NCI-H1092 treated with DMSO at 0.1 percent for 48 hours (cell line): ENCODE measurements at places on chromosomes 7 and 10.

- no peak for DNase-seq
Observed at GRCh38 chr7:80359476-80359875, 152.4 kb downstream of the GNAT3 start.

GRCh38 chr10:32239769-32240168 lies 107.2 kb downstream of the EPC1 start:
- no peak for DNase-seq

DNA sequence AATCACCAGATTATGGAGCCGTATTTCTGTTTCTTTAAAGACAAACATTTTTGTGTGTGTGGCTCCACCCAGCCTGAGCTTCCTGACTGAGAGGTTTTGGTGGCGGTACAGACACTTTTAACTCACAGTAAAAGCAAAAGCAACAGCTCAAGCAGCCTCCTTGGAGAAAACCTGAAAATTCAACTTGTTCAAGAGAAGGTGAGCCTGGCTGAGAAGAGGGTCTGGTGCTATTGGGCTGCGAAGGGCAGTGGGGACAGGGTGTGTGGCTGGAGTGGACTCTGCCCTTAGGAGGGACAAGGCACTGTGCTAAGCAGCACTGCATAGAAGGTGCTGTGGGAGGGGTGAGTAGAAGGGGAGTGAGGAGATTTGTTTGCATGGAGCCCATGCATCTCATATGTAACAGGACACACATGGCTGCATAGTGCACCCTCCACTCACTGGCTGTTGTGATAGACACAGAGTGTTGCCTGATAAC lies at the start of gene GIMAP7:
Gene GIMAP7 (plus strand): TSS at position 125 of the 475 bp plus-strand sequence. CDS start 5,103 bp downstream, outside the sequence.
- DNase-seq, result no peak

DNA sequence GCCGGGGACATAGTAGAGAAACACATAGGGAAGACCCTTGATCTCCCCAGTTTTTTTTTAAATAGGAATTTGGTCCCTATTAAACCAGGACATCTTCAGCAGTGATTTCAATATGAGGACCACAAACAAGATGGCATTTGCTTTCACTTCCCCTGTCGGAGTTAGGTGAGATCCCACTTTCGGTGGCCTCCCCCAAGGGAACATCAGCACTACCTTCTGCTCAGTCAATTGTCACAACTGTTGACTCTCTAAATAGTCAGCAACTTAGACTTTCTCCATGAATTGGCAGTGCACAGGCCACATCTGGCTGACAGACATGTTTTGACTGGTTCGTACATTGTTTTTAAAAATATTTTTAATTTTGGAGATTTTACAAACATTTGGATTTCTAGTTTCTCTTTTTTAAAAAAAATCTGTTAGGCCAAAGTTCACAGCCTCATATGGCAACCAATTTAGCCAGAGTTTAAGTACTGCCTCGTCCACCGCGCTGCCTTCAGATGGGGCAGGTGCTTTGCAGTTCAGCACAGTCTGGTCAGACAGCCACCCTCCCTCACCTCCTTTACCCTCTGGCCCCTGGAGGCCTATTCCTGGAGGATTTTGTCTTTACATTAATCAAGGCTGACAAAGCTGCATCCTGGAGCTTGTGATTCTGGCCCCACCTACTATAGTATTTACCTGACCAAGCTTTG lies 139.2 kb upstream of the PRR15 start:
- DNase-seq, result no peak

GRCh38 chr7:94901981-94902380 lies 5.4 kb upstream of the PPP1R9A start:
- no peak for DNase-seq

DNA sequence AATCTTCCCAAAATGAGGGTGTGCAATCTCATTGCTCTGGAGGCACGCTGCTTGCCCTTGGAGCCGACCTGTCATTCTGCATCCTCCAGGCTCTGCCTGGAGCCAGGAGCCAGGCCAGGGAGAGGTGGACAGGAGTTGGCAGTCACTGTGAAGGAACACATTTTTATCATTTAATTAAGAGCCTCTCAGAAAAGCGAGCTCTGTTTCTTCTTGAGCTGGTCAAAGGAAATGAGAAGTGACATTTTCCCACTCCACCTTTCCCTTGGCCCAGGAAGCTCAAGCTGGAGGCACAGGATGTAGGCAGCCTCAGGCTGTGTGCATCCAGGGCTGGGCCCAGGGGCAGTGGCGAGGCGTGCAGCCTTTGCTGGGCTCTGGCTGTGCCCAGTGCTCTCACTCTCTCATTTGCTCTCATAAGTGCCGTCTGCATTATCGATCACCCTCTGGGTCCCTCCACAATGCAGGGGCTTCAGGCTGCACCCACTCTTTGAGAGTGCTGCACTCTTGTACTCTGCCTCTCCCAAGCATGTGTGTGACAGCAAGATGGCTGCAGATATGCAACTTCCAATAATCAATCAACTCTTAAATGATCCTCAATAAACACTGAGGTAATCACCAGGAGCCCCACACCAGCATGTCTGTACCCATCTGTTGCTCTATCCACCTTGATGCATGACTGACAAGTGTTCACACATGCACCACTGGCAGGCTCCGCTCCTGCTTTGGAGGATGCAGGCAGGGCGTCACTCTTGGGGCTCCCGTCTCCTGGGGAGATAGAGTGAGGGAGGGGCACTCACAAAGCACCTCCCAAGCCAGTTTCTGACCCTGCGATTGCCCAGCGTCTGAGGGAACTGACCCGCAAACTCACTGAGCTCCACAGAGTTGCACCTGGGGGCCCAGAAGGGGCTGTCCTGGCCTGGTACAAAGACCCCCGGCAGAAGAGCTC lies 171.4 kb downstream of the ZNF248 start:
- DNase-seq, result no peak

- no peak for DNase-seq
Observed at GRCh38 chr10:30231071-30231652, 117.9 kb downstream of the MTPAP start.

GRCh38 chr10:31242902-31243301 lies 76.1 kb upstream of the ZEB1 start:
- DNase-seq, result no peak

- DNase-seq, result no peak
Observed at GRCh38 chr7:157739650-157740049, 402.8 kb downstream of the DNAJB6 start.

- no peak for DNase-seq
Observed at GRCh38 chr10:106740-107139, 28.5 kb upstream of the ZMYND11 start.

DNA sequence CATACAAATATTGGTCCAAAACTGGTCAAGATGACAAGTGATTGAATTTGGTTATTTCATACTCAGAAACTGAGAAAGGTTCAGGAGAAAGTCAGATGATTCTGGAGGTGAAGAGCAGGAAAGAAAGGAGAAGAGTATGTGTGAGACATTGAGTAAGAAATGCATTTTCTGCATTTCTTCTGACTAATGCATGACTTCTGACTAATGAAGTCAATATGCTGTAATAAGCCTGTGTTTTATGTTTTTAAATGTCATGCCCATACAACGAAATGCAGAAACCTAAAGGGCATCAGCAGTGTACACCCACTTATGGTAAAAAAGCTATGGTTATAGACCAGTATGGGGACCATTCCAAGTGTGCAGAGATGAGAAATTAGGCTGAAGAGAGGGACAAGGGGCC lies 1227.8 kb upstream of the SORCS1 start:
- DNase-seq, result no peak

DNA sequence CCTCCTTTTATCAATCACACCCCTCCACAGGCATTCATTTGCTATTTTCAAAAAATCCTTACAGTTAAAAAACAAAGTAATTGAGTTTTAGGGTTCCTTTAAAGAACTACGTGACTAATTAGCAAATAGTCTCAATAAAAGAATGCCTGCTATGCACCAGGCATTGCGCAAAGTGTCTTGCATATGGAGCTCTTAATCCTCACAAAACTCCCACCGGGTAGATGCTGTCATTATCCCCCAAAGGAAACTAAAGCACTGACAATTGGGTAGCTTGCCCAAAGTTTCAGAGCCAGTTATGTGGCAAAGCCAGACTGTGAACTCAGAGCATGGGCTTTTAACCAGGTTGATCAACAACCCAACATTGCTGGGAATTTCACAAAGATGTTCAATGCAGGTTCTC lies 305.7 kb downstream of the ELMO1 start:
- no peak for DNase-seq

DNA sequence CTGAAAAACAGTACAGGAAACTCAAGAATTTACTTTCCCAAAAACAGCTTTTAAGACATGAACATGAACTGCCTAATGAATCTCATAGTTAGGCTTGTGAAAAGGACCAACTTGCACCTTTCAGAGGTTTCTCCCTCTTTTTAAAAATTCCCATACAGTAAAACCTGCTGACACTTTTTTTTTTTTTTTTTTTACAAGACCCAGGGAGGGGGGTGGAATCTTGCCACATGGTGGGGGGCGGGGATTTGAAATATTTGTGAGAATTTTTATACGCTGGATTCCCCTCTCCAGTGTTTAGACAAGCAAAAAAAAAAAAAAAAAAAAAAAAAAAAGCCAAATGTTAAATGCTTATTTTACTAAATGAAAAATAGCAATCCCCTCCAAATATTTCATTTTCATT lies 57.4 kb downstream of the HIBADH start:
- no peak for DNase-seq

GRCh38 chr7:93575555-93576399 lies 1.3 kb upstream of the CALCR start:
- no peak for DNase-seq
